ENCODE measurements at places on chromosomes 11 and 22.

- DNase-seq: peak; percentile 92
Measured at GRCh38 chr11:834371-835316, 1.9 kb downstream of the CD151 start.

- no peak for DNase-seq
Measured at GRCh38 chr11:29432719-29433325, 584.0 kb downstream of the KCNA4 start.

DNA sequence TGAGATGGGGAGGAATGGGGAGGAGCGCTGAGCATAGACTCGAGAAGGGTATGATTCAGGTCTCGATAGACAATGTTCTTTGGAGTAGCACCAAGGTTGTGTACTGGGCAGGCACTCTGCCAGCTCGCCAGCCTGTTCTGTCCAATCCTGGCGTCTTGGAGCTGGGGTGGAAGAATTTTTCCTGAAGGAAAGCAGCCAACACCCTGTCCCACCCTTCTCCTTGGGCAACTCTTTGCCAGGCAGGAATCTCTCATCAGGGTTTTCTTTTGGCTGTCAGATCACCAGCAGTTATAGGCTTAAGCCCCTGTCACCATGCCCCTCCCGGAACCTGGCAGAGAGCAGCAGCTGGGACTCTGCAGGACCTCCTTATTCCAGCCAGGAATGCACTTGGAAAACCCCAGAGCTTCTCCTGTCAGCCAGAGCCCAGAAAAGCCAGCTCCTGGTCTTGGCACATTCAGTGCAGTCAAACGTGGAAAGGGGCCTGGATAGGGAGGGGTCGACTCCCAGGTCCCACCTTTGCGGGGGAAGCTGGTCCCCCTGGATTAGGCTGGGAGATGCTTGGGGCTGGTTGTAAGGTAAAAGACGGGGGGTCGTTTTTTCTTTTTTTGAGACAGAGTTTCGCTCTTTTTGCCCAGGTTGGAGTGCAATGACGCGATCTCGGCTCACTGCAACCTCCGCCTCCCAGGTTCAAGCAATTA, 14.4 kb upstream of the SPTBN2 start:
- no peak for DNase-seq

DNA sequence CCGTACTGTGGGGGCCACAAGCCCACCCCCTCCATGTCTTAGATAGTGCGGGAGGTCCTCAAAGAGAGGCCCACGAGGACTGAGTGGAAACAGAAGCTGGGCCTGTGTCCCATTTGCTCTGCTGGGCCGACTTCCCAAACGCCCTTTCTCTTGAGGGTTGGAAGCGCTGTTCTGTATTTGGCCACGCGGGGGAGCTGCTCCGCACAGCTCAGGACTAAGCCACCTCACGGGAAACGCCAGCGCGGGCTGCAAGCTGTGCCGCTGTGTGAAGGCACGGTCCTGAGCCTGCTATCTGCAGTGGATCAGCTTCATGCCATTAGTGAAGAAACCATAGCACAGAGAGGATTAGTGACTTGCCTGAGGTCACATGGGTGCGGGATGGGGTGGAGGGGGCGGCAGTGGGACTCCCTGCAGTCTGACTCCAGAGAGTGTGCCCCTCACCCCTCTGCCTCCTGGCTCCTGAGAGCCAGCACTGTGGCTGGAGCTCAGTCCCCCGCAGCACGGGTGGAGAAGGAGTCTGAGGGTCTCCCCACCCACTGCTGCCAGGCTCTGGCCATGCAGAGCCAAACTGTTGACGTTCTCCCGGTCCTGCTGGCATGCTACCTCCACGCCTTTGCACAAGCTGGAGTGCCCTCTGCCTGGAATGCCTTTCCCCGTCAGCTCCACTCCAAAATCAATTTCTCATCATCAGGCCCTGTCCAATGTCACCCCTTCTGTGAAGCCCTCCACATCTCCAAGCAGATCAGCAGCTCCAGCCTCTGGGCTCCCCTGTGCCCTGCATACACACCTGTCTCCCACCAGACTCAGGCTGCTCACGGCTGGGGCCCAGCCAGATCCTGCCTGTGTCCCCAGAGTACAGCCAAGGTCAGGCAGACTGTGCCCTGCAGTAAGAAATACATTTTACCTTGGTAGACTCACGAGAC, 51.5 kb upstream of the LRRC32 start:
- DNase-seq: peak; percentile 55

- no peak for DNase-seq
Measured at GRCh38 chr11:75355051-75355450, 3.6 kb upstream of the ARRB1 start.

- DNase-seq: no peak
Measured at GRCh38 chr11:107590460-107591377, at the start of gene ELMOD1. ELMOD1 (plus strand) TSS chr11:107591147; CDS start chr11:107618190, 27,043 bp downstream.

GRCh38 chr11:123179586-123179985, 15.5 kb downstream of the CLMP start:
- no peak for DNase-seq

- no peak for DNase-seq
Measured at GRCh38 chr11:132472411-132473172, 1059.7 kb downstream of the OPCML start.

- no peak for DNase-seq
Measured at GRCh38 chr22:50502628-50503474, 4.7 kb downstream of the LMF2 start.

DNA sequence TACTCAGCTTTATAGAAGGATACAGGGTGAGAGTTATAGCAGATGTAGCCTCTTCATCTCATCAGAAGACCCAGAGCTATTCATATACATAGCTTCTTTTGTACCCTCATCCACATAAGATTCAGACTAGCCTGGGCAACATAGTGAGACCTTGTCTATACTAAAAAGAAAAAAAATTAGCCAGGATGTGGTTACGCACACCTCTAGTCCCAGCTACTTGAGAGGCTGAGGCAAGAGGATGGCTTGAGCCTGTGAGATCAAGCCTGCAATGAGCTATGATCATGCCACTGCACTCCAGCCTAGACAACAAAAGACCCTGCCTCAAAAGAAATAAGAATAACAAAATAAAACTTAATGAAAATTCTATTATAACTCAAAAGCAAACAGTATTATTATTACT, 36.7 kb upstream of the B3GNT6 start:
- DNase-seq: no peak

GRCh38 chr11:92766698-92767097, 202.8 kb upstream of the MTNR1B start:
- no peak for DNase-seq

DNA sequence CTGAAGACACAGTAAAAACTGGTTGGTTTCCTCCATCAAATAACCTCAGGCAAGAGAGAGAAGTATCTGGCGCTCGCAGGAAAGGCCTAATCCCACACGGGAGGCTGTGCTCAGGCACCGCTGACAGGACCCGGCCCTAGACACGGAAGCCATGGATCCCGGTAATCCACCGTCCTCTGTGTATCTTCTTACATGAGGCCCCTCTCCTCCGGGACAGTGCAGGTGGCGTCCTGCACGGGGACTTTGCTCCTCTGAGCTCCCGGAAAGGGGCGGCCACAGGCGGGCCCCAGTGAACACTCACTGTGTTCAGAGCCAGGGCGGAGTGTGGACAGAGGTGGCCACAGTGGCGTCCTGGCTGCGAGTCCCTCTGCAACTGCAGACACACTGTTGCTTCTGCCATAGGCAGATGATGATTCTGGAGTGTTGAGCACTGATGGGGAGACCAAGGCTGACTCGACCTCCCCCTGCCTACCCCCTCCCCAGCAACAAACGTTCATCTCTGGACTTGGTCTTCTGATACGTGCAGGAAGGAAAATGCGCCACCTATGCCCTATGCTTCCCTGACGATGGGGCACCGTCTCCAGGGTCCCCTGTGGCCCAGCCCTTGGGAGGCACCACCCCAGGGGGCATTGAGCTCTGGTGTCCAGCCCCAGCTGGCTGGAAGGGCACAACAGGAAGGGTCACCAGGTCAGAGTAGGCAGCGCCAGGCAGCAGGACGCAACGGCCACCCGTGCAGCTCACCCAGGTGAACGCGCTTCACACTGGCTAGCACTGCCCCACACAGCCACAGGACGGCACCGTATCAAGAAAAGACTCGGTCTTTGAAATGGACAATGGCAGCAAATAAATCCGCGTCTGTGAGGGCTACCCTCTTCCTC, 95.7 kb downstream of the TRMU start:
- no peak for DNase-seq

- DNase-seq: peak; percentile 37
Measured at GRCh38 chr11:20337526-20338154, 25.9 kb upstream of the HTATIP2 start.

GRCh38 chr11:123719452-123719851, 22.0 kb downstream of the ZNF202 start:
- DNase-seq: no peak

DNA sequence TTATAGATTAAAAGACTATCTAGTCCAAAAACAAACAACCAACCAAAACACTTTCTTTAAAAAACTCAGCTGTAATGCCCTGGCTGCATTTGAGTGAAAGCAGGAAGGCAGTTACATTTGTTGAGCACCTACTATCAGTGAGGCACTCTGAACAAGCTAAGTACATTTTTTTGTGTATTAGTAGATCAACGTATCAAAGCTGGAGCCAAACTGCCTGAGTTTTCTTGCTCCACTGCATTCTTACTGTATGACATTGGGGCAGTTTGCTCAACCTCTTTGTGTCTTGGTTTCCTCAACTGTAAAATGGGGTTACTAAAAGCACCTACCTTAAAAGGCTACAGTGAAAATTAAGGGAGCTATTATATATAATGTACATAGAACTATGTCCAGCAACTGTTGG, 22.0 kb downstream of the COA4 start:
- no peak for DNase-seq
